Activated CD8-positive, alpha-beta T cell treated with anti-CD3 and anti-CD28 coated beads for 36 hours (primary cell): ENCODE measurements at places on chromosomes 4 and X.

- H3K27me3 ChIP-seq, result no peaks in the 10 kb centered on the region
- no peaks in the 10 kb centered on the region for H3K4me1 ChIP-seq
- peaks cover 2% of the 10 kb centered on the region for H3K36me3 ChIP-seq
- no peak for DNase-seq
- H3K27ac ChIP-seq, result no peak overlapping the region
Measured at GRCh38 chrX:101493225-101493624, 8.0 kb downstream of the ARMCX4 start.

DNA sequence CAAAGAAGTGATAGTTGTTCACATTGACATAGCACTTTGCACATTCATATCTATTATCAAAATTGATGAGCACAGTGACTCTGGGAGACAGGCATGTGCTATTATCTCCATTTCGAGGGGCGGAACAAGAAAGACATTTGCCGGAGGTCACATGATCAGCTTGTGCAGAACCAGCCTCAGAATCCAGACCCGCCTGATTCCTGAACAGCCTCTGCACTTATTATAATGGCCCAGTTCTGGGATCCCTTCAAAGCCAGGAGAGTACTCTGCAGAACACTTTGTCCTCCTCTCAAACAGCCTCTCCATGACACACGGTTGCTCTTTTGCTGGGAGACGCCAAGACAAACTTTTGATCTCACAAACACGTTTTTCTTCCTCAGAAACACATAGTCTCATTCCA lies 48.4 kb downstream of the RWDD4 start:
- no peaks in the 10 kb centered on the region for H3K36me3 ChIP-seq
- no peak overlapping the region for H3K27ac ChIP-seq
- DNase-seq, result no peak
- no peaks in the 10 kb centered on the region for H3K4me1 ChIP-seq
- peaks cover 5% of the 10 kb centered on the region for H3K27me3 ChIP-seq
- H3K4me3 ChIP-seq, result no peak overlapping the region

GRCh38 chr4:14865804-14866203 lies 136.5 kb upstream of the CPEB2 start:
- H3K27ac ChIP-seq, result no peak overlapping the region
- H3K36me3 ChIP-seq, result no peaks in the 10 kb centered on the region
- no peaks in the 10 kb centered on the region for H3K4me1 ChIP-seq

DNA sequence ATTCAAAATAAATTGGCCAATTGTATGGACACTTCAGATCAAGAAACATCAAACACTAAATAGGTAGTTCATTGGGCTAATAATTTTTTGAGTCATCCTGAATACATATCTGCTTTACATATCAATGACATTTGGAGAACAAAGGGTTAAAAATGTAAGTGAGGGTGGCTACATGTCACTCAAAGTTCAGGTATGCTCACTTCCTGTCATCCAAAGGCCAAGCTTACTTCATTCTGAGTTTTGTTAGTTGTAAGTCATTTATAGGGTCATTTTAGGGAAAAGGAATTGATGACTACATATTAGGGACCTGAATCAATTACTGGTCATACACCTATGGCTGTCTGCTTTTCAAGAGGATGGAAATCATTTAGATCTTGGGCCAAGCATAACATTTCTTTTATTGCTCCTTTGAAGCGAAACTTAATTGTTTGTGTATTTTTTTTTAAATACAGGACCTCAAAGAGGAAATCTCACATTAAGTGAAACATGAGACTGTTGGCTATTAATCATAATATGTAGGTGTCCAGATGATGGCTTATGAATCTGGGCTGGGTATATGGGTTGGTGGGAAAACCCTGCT lies 119.2 kb upstream of the LEF1 start:
- peaks cover 22% of the 10 kb centered on the region for H3K4me1 ChIP-seq
- no peak overlapping the region for H3K4me3 ChIP-seq
- H3K27me3 ChIP-seq, result no peaks in the 10 kb centered on the region
- no peak for DNase-seq
- H3K36me3 ChIP-seq, result no peaks in the 10 kb centered on the region

DNA sequence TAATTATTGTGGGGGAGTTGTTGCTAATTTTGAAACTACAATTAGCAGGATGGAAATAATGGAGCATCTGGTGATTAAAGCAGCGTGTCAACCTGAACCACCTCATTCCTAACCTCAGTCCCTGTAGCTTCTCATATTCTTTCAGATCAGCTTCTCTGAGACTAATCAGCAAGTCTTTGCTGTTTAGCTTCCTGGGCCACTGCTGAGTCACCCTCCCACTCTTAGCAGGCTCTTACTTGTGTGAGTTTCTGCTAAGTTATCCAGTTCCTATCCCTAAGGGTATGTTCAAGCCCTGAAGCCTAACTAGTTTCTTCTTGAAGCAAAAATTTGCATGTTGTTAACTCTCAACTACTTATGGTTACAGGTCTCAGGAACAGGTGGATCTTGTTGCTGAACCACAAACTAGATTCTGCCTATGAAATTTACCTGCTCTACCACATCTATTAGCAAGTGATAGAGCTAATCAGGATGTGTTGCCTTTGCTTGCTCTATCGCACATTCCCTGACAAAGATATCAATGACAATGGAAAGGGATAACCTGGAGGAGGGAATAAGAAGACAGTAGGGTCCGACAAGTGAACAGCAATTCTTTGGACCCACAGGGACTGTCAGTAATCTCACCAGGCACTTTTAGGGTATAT lies 134.2 kb downstream of the EIF4E start:
- DNase-seq, result peak; percentile 59
- H3K27me3 ChIP-seq, result no peaks in the 10 kb centered on the region
- no peak overlapping the region for H3K4me3 ChIP-seq
- no peaks in the 10 kb centered on the region for H3K36me3 ChIP-seq
- H3K27ac ChIP-seq, result no peak overlapping the region
- H3K4me1 ChIP-seq, result peaks cover 15% of the 10 kb centered on the region

DNA sequence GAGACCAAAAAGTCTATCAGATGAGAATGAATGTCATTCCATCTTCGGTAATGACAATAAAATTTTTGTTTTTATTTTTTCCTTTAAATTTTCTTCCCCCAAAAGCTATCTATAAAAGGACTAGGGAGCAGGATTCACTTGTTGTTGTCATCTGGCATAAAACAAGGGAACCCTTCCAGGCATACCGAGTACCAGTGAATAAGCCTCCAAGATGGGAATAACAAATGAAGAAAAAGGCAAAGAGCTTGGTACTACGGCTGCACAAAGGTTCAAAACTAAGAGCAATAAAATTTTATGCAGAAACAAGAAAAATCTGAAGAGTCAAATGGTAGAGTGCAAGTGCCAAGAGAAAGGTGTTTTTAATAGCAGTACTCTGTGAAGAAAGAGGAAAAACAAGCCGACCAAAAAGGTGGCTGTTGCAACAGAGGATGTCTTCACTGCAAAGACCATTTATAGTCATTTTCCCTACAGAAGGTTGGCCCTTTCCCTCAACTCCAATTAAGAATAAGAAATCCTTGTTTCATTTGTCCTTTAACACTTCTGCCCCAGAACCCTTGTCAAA lies 25.8 kb downstream of the PPP3CA start:
- no peak overlapping the region for H3K27ac ChIP-seq
- H3K4me3 ChIP-seq, result no peak overlapping the region
- peaks cover 2% of the 10 kb centered on the region for H3K27me3 ChIP-seq
- peaks cover 13% of the 10 kb centered on the region for H3K4me1 ChIP-seq
- no peak for DNase-seq

- no peak for DNase-seq
- peaks cover 6% of the 10 kb centered on the region for H3K4me1 ChIP-seq
- no peak overlapping the region for H3K27ac ChIP-seq
- no peak overlapping the region for H3K4me3 ChIP-seq
Measured at GRCh38 chr4:123562994-123563750, 166.6 kb downstream of the SPRY1 start.

DNA sequence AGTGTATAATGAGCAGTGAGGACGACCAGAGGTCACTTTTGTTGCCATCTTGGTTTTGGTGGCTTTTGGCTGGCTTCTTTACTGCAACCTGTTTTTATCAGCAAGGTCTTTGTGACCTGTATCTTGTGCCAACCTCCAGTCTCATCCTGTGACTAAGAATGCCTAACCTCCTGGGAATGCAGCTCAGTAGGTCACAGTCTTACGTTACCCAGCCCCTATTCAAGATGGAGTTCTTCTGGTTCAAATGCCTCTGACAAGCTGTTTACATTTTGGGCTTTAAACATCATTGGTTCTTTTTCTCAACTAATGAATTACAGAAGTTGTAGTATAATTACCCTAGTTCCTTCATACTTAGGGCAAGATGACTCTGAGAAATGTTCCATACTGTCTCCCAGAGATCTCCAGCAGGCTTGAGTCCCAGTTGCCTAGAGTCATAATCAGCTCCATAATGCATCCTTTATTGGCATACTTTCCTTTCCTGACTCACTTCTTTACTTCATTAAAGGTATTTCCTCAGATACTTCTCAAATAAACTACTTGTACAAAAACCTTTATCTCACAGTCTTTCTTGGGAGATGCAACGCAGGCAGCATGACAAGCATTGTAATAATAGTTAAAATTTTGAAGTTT lies 136.5 kb downstream of the KDM6A start:
- peaks cover 26% of the 10 kb centered on the region for H3K36me3 ChIP-seq
- peaks cover 49% of the 10 kb centered on the region for H3K4me1 ChIP-seq
- no peak overlapping the region for H3K27ac ChIP-seq
- no peak for DNase-seq
- no peak overlapping the region for H3K4me3 ChIP-seq
- no peaks in the 10 kb centered on the region for H3K27me3 ChIP-seq

DNA sequence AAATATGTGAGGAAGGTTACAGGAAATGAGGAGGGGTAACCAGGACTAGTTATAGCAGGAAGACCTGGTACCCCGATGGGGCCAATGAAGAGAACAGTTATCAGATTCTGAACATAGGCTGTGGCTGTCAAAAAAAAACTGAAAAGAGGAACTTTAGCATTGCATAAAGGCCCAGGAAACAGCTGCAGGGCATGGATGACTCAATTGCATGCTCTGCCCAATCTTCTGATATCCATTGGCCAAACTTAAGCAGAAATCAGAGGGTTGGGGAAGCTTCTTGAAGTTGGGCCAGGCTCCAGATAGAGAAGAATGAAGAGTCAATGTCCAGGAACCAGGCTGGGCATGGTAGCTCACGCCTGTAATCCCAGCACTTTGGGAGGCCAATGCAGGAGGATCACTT lies 1222.4 kb upstream of the PRKX start:
- H3K36me3 ChIP-seq, result no peaks in the 10 kb centered on the region
- no peak for DNase-seq

- H3K36me3 ChIP-seq, result no peaks in the 10 kb centered on the region
- H3K4me1 ChIP-seq, result no peaks in the 10 kb centered on the region
- no peak overlapping the region for H3K27ac ChIP-seq
- H3K4me3 ChIP-seq, result no peak overlapping the region
- no peaks in the 10 kb centered on the region for H3K27me3 ChIP-seq
- DNase-seq, result no peak
Measured at GRCh38 chrX:74684466-74684865, 70.0 kb upstream of the RLIM start.

GRCh38 chrX:94123062-94123461 lies 449.1 kb downstream of the FAM133A start:
- H3K4me1 ChIP-seq, result no peaks in the 10 kb centered on the region
- no peak overlapping the region for H3K27ac ChIP-seq
- DNase-seq, result no peak
- H3K27me3 ChIP-seq, result no peaks in the 10 kb centered on the region

- DNase-seq, result peak; percentile 59
- peak overlapping the region; percentile 81 for H3K4me3 ChIP-seq
- H3K4me1 ChIP-seq, result peaks cover 26% of the 10 kb centered on the region
- H3K27me3 ChIP-seq, result no peaks in the 10 kb centered on the region
- peak overlapping the region; percentile 92 for H3K27ac ChIP-seq
Measured at GRCh38 chrX:48696909-48697727, 584 bp downstream of the SUV39H1 start.

DNA sequence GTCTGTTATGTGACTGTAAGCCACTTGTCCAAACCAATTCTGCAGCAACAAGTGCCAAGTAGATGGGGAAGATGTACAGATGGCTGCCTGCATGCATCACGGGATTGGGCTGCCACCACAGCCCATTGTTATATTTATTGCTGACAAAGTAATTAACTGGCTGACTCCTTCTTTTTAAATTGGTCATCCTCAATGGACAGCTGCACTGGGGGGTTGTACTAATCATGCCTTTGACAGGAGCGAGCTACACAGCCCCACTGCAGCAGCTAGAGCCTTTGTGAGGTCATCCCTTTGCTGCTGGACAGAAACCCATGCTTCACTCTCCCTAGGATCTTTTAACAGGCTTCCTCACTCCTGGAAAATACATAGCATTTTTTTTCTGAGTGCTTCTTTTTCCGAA lies 146.7 kb upstream of the CXXC4 start:
- H3K27ac ChIP-seq, result no peak overlapping the region
- H3K4me3 ChIP-seq, result no peak overlapping the region
- no peaks in the 10 kb centered on the region for H3K27me3 ChIP-seq
- no peaks in the 10 kb centered on the region for H3K36me3 ChIP-seq
- DNase-seq, result no peak

DNA sequence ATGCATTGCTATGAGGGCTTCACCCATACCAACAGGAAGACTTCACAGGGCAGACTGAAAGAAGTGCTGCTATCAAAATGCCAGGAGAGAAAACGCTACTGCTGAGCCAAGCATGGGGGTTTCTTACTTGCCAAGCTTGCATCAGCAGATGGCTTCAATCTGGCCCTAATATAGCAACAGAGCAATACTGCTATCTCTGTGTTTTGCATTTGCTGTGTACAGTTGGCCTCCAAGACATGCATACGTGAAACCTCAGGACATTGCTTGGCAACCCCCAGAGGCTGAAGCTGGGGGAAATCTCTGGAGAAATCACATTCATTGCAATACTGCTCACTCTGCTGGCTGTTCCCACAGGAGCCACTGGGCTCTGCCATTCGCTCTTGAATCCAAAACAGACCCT lies 127.2 kb upstream of the GPC4 start:
- H3K4me1 ChIP-seq, result no peaks in the 10 kb centered on the region
- no peak overlapping the region for H3K4me3 ChIP-seq
- H3K27ac ChIP-seq, result no peak overlapping the region
- DNase-seq, result no peak
- H3K27me3 ChIP-seq, result no peaks in the 10 kb centered on the region

DNA sequence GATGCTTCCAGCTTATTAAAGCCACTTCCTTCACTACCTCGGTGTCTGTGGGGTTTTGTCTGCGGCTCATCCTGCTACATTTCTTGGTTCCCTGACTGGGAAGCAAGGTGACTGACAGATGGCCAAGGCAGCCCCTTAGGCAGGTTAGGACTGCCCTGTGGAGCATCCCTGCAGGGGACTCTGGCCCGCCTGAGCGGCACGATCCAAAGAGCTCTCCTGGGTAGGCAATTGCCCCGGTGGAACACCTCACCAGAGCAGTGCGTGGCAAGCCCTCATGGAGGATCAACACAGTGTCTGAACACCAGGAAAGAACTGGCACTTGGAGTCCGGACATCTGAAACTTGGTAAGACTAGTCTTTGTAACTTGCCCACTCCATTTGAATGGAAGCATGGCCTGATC lies 1143.4 kb downstream of the ARAP2 start:
- no peak overlapping the region for H3K27ac ChIP-seq
- no peaks in the 10 kb centered on the region for H3K27me3 ChIP-seq
- H3K4me3 ChIP-seq, result no peak overlapping the region
- no peaks in the 10 kb centered on the region for H3K36me3 ChIP-seq

GRCh38 chrX:134880866-134881265 lies 109.9 kb upstream of the SMIM10 start:
- no peak for DNase-seq
- no peaks in the 10 kb centered on the region for H3K36me3 ChIP-seq
- H3K27me3 ChIP-seq, result no peaks in the 10 kb centered on the region
- H3K4me1 ChIP-seq, result no peaks in the 10 kb centered on the region

GRCh38 chr4:88570001-88570400 lies 22.3 kb upstream of the HERC3 start:
- H3K27me3 ChIP-seq, result peaks cover 7% of the 10 kb centered on the region
- H3K4me1 ChIP-seq, result no peaks in the 10 kb centered on the region
- no peak for DNase-seq
- H3K36me3 ChIP-seq, result no peaks in the 10 kb centered on the region
